ENCODE measurements at places on chromosomes 7 and 10.

DNA sequence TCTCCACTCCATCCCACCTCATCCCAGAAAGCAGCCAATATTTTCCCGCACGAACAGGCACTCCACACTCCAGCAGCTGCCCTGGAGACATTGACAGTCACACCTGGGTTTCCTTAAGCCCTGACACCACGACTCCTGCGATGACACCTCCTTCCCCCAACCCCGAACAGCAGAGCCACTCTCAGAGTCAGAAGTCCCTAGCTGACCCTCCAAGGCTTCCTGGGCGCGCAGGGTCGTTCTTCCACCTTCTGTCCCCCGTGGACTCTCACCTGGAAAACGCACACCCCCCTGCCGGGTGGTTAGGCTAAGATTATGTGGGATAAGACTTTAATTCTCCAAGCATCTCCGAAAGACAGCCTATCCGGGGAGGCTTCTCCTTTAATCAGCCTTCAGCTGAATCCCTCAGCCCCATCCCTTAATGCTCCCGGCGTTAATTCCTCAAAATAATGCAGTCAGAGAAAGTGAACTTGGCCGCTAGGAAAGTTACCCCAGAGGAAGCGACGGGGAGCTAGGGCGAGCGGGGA lies 1.1 kb downstream of the DENND11 start:
- DNase-seq: no peak

DNA sequence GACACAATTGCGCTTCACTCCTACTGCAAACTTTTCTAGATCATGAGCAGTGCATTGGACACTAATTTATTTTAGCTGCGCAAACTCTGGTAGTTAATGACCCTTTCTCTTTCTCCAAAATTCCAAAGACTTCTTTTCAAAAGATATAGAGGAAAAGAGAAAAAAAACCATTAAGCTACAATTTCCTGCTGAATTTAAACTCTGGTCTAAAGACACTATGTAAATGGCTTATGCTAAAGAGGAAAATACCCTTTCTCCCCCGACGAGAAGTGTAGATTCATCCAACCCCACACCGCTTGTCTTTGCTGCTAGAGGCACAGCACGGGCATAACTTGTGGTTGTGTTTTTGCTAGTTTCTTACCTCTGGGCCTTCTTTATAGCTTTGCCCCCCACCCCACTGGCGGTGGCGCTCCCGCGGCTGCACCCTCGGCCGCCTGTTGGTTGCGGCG lies 84.1 kb downstream of the SNX10 start:
- DNase-seq: peak; percentile 54

GRCh38 chr10:62467527-62467926 lies 93.4 kb downstream of the ZNF365 start:
- DNase-seq: no peak

- no peak for DNase-seq
These were observed 667.3 kb downstream of the PARD3 start for GRCh38 chr10:34147641-34148304.

DNA sequence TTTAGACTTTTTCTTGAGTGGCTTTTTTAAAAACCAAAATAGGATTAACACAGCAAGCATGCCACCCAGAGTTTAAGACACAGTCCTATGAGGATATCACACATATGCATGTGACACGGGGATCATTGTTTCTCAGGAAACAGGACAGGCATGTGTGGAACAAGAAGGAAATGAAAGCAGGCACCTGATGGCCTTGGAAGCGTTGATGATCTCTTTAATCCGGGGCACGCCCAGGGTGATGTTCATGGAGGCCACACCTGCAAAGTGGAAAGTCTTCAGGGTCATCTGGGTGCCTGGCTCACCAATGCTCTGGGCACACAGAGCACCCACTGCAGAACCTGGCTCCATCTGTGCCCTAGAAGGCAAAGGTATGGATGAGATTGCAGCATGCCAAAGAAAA lies 44.3 kb downstream of the POLR3A start:
- no peak for DNase-seq

Data from NCI-H1105 (cell line).